ENCODE measurements at places on chromosomes 5 and 9. TPM values are rescaled to one million over a fixed set of nuclear protein-coding genes. Genes with fewer than 3 reads are reported as not detected.

The C7 gene
- total RNA-seq = 11.6 TPM

- DNase-seq = no peak
These were observed 46.2 kb downstream of the TENT4A start for GRCh38 chr5:6759401-6759800.

DNA sequence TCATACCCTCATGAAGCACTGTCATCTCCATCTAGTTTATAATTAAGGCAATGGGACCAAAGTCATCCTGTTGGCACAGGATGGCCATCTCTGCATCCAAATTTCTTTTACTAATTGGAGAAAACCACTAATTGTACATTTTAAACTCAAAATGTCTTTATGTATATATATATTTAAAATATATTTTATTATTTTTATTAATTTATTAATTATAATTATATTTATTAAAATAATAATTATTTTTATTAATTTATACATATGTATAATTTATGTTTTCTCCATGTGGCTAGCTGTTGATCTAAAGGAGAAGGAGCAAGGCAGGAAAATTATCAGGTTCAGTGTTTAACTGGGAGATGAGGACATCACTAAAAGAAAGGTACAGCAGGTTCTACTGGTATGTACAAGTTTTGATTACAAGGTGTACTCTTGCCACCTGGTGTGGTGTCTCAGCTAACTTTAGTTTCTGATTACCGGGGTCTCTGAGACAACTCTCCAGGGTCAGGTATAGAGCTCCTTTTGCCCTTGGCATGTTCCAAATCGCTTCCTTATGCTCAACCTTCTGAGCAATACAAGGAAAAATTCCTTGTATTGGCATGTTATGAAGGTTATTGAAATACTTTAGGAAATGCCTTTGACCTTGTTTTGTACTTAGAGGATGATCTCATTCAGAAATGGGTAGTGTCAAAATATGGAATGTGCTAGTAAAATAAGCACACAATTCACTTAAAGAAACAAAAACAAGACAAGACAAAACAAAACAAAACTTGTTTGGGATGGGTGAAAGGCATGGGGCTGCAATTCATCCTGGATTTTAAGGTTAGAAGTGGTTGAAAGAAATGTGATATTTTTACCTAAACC is 79.6 kb downstream of the GHR start:
- DNase-seq = no peak

DNA sequence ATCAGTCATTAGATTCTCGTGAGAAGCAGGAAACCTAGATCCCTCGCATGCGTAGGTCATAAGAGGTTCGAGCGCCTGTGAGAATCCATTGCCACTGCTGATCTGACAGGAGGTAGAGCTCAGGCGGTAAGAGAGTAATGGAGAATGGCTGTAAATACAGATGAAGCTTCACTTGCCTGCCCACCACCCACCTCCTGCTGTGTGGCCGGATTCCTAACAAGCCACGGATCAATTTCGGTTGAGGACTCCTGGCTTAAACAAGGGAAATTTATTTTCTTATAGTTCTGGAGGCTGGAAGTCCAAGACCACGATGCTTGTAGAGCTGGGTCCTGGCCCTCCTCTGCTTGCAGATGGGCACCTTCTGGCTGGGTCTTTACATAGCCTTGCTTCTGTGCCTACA is 200.4 kb downstream of the PCSK5 start:
- no peak for DNase-seq

- no peak for DNase-seq
These were observed 1.4 kb downstream of the KIF20A start for GRCh38 chr5:138180183-138180782.

DNA sequence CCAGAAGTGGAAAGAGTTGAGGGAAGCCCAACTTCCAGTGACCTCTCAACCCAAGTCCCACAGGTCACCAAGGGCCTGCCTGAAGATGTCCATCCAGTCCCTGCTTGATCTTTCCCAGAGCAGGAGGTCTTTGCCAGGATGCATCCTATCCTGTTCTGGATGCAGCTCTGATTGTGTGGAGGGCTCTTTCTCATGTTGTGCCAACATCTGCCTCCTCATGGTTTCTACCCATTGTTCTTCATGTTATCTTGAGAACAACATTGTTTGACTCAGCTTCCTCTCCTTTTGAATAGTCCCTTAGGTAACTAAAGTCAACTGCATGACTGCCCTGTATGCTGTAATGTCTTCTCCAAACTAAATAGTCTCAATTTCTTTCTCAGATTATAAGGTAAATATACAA is 169.3 kb downstream of the CCDC192 start:
- DNase-seq = no peak

The SLC27A6 gene
- 6.6 TPM for total RNA-seq

GRCh38 chr9:85408494-85408893 is 333.3 kb downstream of the AGTPBP1 start:
- DNase-seq = no peak

The PCDHB7 gene
- 6.4 TPM for total RNA-seq

Data from dorsolateral prefrontal cortex (tissue), 122 donors.